ENCODE measurements at places on chromosomes 11 and 22. TPM values are rescaled to one million over a fixed set of nuclear protein-coding genes. Genes with fewer than 3 reads are reported as not detected.

MCAM gene
- total RNA-seq, result 21.0 TPM

TCN1 gene
- total RNA-seq, result not detected

BARX2 gene
- total RNA-seq, result 0.23 TPM

ADAMTS8 gene
- 2.5 TPM for total RNA-seq
